Hepatocyte (in vitro differentiated cells): ENCODE measurements at places on chromosomes 5 and 9. TPM values are rescaled to one million over a fixed set of nuclear protein-coding genes. Genes with fewer than 3 reads are reported as not detected.

DNA sequence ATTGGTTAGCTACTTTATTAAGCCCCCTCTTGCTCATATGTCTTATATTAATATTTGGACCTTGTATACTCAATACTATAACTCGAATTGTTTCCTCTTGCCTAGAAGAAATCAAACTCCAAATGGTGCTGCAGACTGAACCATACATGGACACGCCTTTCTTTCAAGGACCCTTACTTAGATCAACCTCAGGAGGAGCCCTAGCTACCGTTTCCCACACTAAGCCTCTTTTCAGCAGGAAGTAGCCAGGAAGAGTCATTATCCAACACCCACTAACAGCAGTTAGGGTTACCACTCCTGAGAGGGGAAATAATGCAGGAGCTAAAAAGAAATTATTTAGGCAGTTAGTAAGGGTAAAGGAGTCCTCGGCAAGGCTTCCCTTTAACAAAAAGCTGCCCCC lies 243.8 kb upstream of the PUM3 start:
- DNase-seq = no peak

GRCh38 chr9:136343121-136343883 lies 16.0 kb downstream of the GPSM1 start:
- no peak for DNase-seq

DDX4 gene
- 0.17 TPM in 1 of 2 replicates, not detected in the other for total RNA-seq

C5orf58 gene
- total RNA-seq = not detected in 2 replicates

DNA sequence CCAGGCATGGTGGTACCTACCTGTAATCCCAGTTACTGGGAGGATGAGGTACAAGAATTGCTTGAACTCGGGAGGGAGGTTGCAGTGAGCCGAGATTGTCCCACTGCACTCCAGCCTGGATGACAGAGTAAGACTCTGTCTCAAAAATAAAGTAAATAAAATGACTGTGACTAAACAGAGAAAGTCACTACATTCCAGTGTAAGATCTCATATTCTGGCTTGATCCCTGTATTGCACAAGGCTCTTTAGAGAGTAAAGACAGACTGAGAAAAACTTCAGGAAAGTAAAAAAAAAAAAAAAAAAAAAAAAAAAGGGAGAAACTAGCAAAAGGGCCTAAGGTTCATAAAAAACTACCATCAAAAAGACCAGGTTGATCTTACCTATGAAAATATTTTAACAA lies 106.6 kb upstream of the PJA2 start:
- no peak for DNase-seq
